ENCODE measurements at places on chromosomes 12 and 14.

- no peak overlapping the region for H3K4me3 ChIP-seq
- ATAC-seq, result no peak
Observed at GRCh38 chr14:83171761-83172160, 1638.1 kb upstream of the SEL1L start.

DNA sequence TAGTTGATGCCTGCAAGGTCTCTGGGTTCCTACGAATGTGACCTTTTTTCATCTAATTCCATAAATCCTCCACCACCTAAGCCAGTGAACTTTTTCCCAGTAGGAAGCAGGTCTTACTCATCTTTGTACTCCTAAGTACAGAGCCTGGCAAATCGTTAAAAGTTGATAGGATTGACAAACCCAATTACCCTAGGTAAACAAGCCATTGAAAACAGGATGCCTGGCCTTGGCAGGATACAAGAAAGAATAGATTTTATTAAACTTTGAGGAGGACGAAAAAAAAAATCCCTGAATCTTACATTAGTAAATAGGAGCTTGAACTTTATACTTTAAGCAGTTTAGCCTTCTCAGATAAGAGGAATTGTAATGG lies 5.6 kb downstream of the TBPL2 start:
- ATAC-seq, result no peak
- H3K4me3 ChIP-seq, result no peak overlapping the region
- no peak overlapping the region for H3K27ac ChIP-seq
- no peaks in the 10 kb centered on the region for H3K36me3 ChIP-seq

DNA sequence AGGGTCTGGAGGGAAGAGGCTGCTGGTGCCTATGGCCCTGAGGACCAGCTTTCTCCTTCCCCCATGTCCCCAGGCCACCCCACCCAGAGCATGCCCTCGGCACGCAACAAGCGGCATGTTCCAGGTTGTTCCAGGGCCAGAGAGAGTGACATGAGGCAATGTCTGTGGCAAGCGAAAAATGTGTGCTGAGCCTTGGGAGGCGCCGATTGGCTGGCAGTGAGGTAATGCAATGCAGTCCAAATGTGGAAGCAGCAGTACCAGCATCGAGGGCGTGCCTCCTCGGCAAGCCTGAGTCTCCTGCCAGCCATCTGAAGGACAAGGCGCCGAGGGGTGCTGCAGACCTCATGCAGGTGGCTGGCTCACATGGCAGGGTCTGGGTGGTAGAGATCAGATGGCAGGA lies 423.8 kb downstream of the NRXN3 start:
- peaks cover 6% of the 10 kb centered on the region for H3K27me3 ChIP-seq
- H3K4me3 ChIP-seq, result no peak overlapping the region
- H3K36me3 ChIP-seq, result no peaks in the 10 kb centered on the region
- no peak overlapping the region for H3K27ac ChIP-seq
- no peak for ATAC-seq

DNA sequence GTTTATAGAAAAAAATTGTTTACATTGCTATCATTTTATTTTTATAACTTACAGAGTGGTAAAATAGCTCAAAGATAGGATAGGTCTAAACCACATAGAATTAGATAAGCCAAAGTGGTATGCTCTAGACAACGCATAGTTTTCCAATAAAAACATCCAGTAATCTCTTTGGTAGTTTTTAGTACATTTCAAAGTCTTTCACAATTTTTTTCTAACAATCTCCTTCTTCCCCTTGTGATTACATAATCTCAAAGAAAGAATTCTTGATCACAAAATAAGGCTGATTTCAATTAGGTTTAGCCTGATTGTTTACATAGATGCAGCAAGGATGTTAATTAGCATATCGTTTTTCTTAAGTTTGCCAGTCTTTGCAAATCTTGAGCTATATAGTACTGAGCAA lies 460.0 kb downstream of the FUT8 start:
- H3K4me3 ChIP-seq, result no peak overlapping the region
- H3K36me3 ChIP-seq, result no peaks in the 10 kb centered on the region
- H3K27me3 ChIP-seq, result peaks cover 6% of the 10 kb centered on the region
- ATAC-seq, result no peak
- no peak overlapping the region for H3K27ac ChIP-seq
- no peaks in the 10 kb centered on the region for H3K4me1 ChIP-seq

GRCh38 chr14:95110178-95110577 lies 47.2 kb downstream of the DICER1 start:
- H3K36me3 ChIP-seq, result peaks cover 92% of the 10 kb centered on the region
- no peaks in the 10 kb centered on the region for H3K4me1 ChIP-seq
- no peak overlapping the region for H3K27ac ChIP-seq
- no peaks in the 10 kb centered on the region for H3K27me3 ChIP-seq
- ATAC-seq, result no peak
- no peak overlapping the region for H3K4me3 ChIP-seq

GRCh38 chr14:49451938-49452337 lies 134.2 kb downstream of the RPS29 start:
- H3K27ac ChIP-seq, result no peak overlapping the region
- ATAC-seq, result no peak

DNA sequence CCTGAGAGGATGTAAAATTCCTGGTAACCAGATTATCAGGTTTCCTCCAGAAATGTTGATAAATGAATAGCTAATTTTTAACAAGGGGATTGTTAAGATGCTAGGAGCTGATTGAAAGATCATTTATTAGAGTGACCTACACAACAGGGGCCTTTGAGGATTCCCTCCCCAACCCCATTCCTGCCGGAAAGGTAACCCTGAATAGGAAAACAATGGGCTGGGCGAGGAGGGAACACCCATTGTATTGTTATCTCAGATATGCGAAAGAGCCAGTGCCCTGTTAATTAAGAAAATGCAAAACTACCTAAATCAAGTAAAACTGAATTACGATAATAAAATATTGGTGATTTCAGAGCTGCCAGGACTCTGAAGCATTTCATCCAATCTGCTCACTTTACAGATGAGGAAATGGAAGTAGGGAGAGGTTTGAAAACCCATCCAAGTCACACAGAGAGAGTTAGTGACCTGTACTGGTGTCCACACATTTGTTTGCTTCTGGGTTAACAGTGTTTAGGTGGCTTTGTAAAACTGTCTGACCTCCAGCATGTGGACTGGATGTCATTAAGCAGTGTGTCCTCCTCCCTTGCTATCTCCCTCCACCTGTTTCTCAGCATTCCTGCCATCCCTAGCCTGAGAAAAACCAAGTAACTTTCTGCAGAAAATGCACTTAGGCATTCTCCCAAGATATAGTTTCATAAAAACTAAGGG lies 214.8 kb downstream of the TTC6 start:
- H3K4me3 ChIP-seq, result no peak overlapping the region
- no peak for ATAC-seq

DNA sequence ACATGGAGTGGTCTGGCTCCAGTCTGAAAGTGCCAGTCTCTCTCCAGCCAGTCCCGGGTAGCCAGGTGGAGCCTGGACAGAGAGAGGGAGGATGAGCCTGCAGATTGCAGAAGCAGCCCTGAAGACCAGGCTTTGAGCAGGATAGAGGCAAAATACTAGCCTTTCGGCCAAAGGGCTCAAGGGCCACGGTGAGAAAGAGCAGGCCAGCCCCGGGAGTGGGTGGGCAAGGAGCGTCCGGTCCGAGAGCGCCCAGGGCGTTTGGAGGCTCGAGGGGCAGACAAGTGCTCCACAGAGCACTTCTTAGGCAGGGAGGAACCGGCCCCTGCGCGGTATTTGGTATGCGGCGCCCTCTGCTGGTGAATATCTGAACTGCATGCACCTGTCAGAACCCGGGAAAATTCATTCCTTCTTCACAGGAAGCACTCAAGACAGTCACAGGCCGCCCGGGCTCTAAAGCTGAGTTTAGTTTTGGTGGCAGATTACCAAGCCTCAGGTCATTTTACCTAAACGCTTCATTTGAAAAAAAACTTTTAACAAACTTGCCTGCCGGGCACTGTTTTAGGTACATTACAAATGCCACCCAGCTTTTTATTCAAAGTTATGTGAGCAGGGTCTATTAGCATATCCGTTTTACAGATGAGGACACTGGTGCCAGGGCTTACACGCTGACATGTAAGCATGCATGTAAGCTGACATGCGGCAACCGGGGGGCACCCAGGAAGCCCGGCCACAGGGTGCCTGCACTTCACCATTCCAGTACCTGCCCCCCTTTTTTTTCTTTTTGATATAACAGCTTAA lies 21.0 kb upstream of the PSMC1 start:
- ATAC-seq, result no peak
- no peaks in the 10 kb centered on the region for H3K36me3 ChIP-seq
- H3K27ac ChIP-seq, result no peak overlapping the region
